ENCODE measurements at places on chromosomes 5 and 9.
A peak's percentile ranks its signal among the peaks of the same experiment; 100 is the strongest.

DNA sequence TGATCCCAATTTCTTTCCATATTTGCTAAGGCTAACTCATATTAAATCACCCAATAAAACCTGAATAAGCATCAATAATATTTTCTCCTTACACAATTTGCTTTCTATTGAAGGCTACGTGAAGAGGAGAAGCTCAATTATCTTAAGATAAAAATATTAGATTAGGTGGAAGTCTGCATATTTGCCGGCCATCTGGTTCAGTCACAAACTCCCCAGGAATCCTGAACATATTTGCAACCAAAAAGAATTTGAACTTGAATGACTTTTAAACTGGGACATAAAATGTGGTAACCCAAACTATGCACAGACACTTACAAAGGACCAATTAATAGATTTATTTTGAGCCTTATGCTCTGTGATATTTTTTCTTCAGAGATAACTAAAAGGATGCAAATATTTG, 92.3 kb downstream of the HAPLN1 start:
- DNase-seq: no peak

DNA sequence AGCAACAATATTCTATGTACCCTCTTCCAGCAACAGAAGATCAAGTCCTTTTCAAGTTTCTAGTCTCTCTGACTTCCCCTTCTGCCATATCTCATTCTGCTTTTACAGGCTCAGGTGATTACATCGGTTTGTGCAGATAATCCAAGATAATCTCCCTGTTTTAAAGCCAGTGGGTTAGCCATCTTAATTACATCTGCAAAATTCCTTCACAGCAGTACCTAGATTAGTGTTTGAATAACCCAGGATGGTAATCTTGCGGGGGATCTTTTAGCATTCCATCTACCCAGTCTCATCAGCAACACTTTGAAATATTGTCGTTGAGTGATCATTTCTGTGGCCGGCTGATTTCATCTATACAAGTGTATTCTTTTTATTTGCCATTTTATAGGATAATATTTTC, 130.2 kb downstream of the GHR start:
- no peak for DNase-seq

- no peak for DNase-seq
Measured at GRCh38 chr9:109107402-109108240, 12.1 kb downstream of the TMEM245 start.

- DNase-seq: no peak
Measured at GRCh38 chr5:15007646-15008045, 136.1 kb upstream of the ANKH start.

DNA sequence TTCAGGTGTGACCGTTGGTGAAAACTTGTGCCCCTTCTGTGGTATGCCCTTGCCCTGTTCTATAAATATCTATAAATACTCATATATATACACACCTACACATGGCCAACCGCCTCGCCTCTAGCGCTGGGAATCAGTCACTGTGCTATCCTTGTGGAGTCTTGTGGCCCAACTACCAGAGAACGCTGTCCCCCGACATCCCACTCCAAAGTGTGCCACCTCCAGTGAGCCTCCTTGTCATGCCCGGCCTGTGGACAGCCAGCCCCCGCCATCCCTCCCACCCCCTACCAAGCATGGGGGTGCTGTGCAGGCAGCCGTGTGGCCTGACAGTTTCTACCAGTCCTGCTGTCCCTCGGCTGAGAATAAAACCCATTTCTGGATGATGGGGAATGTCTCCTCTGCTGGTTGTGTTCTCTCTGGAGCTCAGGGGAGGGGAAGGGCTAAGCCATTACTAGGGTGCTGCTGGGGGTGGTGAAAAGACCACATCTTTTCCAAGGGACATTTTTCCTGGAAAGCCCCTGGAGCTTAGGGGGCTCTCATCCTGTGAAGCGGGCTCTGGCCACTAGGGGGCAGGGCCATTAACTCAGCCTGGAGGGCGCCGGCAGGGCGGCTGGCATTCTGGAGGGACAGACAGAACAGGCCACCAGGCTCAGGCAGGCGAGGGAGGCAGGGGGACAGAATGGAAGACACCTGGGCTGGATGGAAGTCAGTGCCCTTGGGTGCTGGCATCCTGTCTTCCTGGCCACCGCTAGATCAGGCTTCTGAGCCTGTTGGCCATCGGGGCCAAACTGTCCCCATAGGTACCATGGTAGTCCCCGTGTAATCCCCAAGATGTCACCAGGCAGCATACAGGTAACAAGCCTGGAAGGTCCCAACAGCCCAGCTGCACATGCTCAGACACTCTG, 20.7 kb downstream of the GOLGA2 start:
- peak; percentile 50 for DNase-seq

DNA sequence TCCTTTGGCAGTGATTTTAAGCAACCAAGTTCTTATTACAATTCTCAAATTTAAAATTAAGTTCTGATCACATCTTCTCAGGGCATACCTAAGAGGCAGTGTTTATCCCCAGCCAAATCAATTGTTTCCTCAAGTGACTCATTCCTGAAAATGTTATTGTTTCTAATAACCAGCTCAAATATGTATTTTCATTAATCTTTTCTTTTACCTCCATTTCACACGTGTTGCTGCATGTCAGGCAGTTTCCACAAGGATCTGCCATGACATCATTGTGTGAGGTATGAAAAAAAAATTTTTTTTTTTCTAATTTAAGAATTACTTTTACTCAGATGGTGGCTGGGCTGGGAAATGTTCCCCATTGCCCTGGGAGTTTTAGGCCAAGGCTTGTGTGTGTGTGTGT, 113.0 kb upstream of the NTRK2 start:
- DNase-seq: no peak

GRCh38 chr9:2281031-2281802, 266.1 kb downstream of the SMARCA2 start:
- no peak for DNase-seq

GRCh38 chr5:94218374-94218773, 400.0 kb downstream of the KIAA0825 start:
- DNase-seq: no peak

GRCh38 chr5:123122273-123122672, 33.2 kb downstream of the PRDM6 start:
- no peak for DNase-seq

- DNase-seq: no peak
Measured at GRCh38 chr9:137436761-137437600, 4.2 kb downstream of the ENTPD8 start.

GRCh38 chr5:124952079-124952478, 205.6 kb upstream of the ZNF608 start:
- no peak for DNase-seq

DNA sequence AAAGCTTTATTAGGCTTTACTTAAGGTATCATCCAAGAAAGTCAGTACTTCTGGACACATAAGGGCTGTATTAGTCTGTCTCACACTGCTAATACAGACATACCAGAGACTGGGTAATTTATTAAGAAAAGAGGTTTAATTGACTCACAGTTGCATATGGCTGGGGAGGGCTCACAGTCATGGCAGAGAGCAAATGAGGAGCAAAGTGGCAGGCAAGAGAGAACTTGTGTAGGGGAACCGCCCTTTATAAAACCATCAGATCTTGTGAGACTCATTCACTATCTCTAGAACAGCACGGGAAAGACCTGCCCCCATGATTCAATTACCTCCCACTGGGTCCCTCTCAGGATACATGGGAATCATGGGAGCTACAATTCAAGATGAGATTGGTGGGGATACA, 49.2 kb upstream of the SLC44A1 start:
- DNase-seq: no peak

GRCh38 chr5:112555691-112556090, 136.6 kb upstream of the EPB41L4A start:
- DNase-seq: no peak

DNA sequence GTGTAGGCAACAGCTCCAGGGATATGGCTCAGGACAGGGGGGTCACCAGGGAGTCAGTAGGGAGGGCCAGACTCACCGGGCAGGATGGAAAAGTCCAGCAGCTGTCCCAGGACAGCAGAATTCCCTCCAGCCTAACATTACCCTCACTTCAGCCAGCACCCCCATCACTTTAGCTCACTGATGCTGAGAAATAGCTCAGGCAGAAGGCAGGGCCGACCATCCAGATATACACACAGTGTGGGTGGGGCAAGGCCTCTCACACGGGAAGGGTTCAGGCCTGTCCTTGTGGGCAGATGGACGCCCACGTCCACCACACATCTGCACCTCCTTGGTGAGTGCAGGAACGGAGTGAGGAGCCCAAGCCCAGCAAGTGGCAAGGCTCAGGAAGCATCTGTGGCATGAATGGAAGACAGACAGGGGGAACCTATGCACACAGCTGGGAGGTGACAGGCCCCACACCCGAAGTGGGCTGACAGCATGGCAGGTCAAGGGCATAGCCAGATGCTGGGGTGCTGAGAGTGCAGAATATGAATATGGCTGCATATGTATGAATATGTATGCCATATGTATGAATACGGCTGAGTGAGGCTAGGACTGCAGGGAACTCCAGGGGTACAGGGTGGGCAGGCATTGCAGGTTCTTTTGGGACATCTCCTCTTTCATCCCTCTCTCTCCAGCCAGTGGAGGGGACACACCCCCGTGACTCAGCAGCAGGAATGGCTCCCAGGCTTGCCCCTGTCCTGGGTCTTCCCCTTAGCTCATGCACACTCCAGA, 17.0 kb downstream of the BICD2 start:
- no peak for DNase-seq

- no peak for DNase-seq
Measured at GRCh38 chr5:102523541-102524175, 24.9 kb upstream of the SLCO6A1 start.

DNA sequence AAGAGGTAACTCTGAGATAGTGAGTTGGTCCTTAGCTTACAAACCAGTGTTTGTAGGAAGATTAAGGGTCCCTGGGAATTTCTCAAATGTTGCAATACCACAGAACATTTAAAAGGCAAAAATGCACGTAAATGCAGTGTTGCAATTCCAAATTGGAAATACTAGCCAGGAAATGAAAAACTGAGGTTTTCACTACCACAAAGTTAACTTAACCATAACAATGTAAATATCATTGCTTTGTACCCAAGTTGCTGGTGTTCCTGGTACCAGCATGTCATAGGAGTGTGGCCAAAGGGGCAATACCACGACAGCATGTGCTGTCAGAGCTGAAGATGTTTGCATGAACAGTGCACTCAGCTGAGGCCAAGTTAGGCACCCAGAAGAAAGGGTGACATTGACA, 382.9 kb downstream of the GLIS3 start:
- no peak for DNase-seq

GRCh38 chr9:94821098-94821887, 94.8 kb downstream of the AOPEP start:
- DNase-seq: no peak

DNA sequence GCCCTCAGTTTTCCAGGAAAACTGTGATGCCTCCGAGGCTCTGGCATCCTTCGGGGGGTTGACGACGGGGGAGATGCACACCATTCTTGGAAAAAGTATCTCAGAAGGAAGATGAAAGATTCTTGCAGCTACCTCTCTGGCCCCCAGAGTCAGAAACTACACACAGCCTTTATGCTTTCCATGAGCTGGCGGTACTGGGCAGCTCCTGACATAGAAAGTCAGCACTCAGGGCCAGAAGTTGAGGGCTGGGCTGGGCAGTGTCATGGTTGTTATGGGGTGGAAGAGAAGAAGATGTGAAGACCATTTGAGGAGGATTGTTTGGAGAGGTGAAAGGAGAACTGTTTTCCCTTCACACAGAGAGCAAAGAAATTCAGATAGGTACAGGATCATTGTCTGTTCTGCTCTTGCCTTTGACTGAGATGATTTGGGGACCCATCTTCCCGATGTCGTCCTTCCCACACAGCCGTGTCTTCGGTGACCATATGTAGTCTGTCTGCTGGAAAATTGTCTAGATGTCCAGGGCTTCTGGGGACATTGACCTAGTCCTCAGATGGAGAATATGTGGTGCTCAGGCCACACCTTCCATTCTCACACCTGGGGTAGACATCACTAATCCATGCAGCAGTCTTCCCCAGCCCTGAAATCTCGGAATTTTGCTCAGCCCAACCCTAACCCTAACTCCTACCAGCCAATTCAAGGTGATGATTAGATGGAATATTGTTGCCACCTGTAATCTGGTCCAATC, 237.1 kb downstream of the CACNA1B start:
- no peak for DNase-seq

DNA sequence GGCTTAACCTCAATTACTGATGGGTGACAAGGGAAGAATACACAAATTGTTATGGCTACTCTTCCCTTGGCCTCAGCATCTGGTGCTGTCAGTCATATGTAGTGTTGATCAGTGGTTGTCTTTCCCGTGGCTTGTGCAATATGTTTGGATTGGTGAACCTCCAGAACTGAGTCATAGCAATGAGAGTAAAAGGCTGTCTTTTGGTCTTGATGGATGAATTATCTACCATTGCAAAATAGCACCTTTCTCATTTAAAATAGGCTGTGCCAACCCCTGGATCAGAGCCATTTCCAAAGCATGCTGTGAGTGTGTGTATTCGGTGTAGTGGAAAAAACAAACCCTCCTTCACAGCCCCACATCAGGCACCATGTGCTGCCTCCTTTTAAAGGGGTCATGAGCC, 14.6 kb upstream of the F2R start:
- DNase-seq: no peak

GRCh38 chr5:67163231-67163756, 33.3 kb downstream of the CD180 start:
- DNase-seq: no peak

DNA sequence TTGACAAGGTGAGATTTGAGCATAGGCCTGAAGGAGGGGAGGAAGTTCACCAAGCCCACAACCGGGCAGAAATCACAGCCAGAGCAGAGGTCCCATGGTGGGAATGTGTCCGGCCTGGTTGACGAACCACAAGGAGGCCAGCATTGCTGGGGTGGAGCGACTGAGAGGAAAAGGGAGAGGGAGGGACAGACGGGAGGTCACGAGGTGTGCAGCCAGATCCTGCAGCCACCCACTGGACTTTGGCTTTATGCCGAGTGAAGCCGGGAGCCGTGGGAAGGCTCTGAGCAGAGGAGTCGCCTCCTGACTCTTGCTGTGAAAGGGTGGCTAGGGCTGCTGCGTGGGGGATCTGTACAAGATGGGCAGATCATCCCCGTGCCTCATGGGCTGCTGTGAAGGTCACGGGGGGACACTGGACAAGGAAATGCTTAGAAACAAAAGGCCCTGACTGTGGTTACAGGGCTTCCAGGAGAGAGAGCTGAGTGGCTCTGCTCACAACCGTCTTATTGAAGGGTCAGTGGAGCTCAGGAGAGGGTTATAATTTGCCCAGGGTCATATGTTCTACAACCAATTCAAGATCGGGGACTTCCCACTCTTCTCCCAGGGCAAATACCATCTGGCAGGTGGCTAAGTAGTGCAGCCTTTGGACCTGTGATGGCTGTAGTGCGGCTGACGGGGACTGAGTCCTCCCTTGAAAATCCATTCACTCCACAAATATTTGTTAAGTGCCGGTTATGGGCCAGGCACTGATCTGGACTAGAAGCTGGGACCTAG, 15.6 kb upstream of the CD74 start:
- DNase-seq: no peak

GRCh38 chr5:82356808-82357671, 78.9 kb upstream of the RPS23 start:
- peak; percentile 73 for DNase-seq

DNA sequence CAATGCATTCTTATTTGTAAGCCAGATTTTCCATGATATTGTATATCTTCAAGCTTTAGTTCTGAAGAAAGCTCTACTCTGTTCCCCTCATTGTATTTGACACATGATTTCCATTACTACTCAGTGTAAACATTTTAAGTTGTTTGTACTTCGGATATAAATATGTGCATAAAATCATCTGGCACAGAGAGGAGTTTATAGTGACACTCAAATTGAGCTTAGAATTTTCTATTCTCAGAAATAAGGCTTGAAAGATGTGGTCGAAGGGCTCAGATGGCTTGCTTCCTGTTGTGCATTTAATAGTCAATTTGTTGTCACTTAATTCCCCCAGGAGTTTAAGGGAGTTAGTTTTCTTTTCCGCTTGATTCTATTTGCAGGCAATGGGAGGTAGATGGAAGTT, 88.8 kb downstream of the PPIC start:
- no peak for DNase-seq

- no peak for DNase-seq
Measured at GRCh38 chr9:19378647-19379046, 1.4 kb downstream of the RPS6 start.
